ENCODE measurements at places on chromosomes 3 and 15. TPM values are rescaled to one million over a fixed set of nuclear protein-coding genes. Genes with fewer than 3 reads are reported as not detected.

Gene TP63
- under 0.01 TPM for total RNA-seq

Gene GCSAM
- not detected for total RNA-seq

Gene PRR20G
- total RNA-seq: not detected

Gene SLC28A1
- total RNA-seq: not detected

Gene SUCNR1
- 0.43 TPM for total RNA-seq

Gene GOLGA8T
- under 0.01 TPM for total RNA-seq

Gene LCMT2
- 11.2 TPM for total RNA-seq

Gene GOLGA6D
- total RNA-seq: not detected

Gene SLC33A1
- 46.7 TPM for total RNA-seq

Gene SMCO1
- under 0.01 TPM for total RNA-seq

Gene GOLGA8J
- total RNA-seq: not detected

Gene ADAMTS9
- total RNA-seq: 1.9 TPM

Gene HIGD2B
- total RNA-seq: 0.32 TPM

Gene VEPH1
- 10.3 TPM for total RNA-seq

Gene ABTB1
- total RNA-seq: 6.4 TPM

Gene ATP1B3
- total RNA-seq: 82.5 TPM

Gene TNFAIP8L3
- total RNA-seq: 0.64 TPM
